ENCODE measurements at places on chromosomes 7 and 10.

- DNase-seq: no peak
Observed at GRCh38 chr10:110512461-110513187, 14.9 kb downstream of the DUSP5 start.

DNA sequence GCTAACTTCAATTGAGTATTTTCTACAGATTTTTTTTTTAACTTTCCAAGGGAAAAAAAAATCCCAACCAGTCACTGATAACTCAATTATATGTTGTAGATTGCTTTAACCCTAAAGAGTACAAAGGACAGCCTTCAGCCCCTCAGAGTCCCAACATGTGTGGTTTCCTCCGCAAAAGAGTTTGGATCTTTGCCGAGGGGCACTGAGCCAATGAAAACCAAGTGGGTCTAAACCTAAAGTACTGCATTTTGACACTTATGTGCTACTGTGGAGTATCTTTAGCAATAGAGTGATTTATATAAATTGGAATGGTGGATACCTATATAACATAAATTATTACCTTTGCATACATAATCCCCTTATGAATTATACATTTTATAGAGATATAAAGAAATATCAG, 91.5 kb downstream of the SEMA3D start:
- DNase-seq: no peak

GRCh38 chr7:126525906-126526305, 726.8 kb downstream of the GRM8 start:
- no peak for DNase-seq

GRCh38 chr10:113020475-113020753, 70.4 kb downstream of the TCF7L2 start:
- no peak for DNase-seq

GRCh38 chr7:42344198-42344755, 107.3 kb upstream of the GLI3 start:
- no peak for DNase-seq

- no peak for DNase-seq
Observed at GRCh38 chr10:34256216-34256615, 558.9 kb downstream of the PARD3 start.
